ENCODE measurements at places on chromosomes 16 and 17.

DNA sequence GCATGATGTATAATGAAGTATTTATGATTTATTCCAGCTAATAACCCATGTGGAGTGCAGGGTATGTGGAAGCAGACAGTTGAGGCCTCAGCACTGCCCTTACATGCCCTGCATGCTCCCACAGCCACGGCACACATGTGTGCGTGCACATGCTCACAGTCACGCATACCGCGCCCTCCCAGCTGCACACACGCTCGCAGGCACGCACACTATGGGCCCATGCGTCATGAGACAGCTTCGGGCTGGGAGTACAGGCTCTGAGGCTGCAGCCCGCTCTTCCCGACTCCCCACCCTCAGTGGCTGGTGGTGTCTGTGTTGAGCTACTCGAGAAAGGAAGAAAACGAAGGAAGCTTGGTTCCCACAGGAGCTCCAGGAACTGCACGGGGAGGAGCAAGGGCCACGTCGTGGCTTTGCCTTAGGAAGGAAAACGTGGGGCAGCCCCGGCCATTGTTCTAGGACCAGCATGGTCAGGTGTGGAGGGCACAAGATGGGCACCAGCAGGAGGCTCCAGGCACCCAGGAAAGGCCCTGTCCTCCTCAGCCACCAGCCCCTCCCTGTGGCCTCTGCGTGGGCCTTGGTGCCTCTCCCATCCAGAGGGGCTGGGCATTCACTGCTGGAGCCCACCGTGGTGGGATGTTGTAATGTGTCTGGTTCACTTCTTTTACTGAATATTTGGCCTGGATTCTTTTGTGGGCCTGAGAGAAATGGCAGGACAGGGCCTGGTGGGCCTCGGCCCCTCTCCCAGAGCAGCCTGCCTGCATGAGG is 27.5 kb upstream of the CDH15 start:
- DNase-seq: no peak

GRCh38 chr16:54422569-54422978 is 136.0 kb upstream of the IRX3 start:
- DNase-seq: no peak

- DNase-seq: no peak
Observed at GRCh38 chr16:81469710-81470535, 25.3 kb downstream of the CMIP start.

GRCh38 chr17:44556832-44557606 is at the start of gene FZD2:
Gene FZD2 (plus strand): TSS chr17:44557484. CDS start chr17:44557689, 205 bp downstream.
- DNase-seq: no peak

- no peak for DNase-seq
Observed at GRCh38 chr16:85527767-85528297, 85.3 kb upstream of the GSE1 start.

- no peak for DNase-seq
Observed at GRCh38 chr17:58189436-58190146, 2.9 kb upstream of the EPX start.

DNA sequence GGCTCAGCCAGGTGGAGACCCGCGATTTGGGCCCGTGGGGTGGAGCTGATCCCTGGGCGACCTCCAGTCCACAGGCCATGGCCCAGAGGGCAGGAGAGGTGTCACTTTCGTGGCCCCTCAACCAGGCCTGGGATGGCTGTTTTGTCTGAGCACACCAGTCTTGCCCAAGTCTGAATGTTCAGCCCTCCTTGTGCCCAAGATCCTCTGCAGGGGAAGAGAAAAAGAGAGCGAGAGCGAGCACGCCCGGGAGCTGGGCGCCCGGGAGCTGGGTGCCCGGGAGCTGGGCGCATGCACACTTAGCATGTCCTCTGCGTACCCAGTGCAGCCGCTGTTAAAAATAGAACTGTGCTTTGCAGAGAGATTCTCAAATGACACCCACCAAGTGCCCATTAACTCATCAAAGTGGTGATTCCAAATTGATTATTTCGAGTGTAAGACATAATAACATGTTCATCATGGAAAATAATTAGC is 403.3 kb upstream of the TNRC6C start:
- DNase-seq: no peak

GRCh38 chr16:69451166-69451565 is 26.7 kb downstream of the CYB5B start:
- DNase-seq: no peak

DNA sequence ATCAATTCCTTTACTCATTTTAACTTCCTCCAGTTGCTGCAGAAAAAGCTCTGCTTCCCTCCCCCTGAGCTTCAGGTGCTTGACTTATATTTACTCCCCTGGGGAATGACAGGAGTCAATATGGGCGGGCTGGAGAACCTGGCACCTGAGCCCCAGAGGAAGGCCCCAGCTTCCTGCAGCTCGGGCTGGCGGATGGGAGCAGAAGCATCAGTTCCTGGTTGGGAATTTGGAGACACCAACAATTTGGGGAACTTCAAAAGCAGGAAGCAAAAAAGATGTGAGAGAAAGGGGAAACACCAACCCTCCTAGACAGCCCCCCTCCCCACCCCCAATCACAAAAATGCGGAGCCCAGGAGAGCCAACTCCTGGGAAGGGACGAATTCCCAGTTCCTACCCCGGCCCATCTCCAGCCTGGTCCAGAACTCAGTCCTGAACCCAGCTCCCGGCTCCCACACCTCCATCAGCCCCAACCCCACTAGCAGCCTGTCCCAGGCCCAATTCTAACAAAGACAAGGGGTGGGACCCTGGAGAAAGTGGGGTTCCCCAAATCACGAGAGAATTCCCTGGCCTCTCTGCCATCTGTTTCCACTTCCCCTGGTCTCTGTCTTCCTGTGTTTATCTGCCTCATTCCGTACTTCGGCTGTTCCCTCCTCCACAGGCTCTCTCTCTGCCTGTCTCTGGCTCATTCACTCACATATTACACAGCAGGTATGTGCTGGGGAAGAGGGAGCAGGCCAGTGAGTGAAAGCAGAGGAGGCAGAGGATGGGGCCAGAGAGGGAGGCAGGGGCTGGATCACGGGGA is 16.2 kb upstream of the ASGR2 start:
- no peak for DNase-seq

DNA sequence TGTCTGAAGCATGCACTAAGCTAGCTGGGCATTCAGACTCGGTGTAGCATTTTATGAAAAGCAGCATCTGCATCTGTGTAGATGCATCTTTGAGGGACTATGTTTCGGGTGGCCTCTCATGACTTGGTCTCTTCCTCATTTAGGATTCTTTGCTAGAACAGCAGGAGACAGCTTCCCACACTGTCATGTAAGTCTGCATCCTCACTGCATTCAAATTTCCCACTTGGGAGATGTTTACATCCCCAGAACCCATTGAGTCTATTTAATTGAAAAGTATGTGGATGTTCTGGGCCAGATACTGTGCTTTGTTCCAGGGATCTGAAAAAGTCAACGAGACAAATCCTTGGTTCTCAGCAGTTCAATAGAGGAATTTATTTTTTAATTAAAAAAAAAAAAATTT is 198.6 kb upstream of the EEF2KMT start:
- no peak for DNase-seq

GRCh38 chr17:10127819-10128425 is 70.5 kb downstream of the GAS7 start:
- no peak for DNase-seq

DNA sequence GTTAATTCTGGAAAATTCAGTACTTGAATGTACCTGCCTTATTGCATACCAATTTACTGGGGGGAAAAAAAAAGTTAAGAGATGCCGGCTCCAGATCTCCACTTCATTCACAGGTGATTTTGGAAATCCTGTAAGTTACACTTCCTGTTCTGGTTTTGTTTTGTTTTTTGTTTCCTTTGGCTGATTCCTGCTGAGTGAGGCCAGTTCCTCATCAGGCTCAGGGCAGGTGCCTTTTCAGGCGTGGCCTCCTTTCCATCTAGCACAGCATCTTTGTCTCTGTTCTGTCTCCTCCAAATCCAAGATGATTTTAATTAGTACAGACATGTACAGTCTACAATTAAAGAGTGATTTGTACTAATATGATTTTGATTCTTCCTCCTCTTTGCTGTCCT is 19.2 kb downstream of the CYB561 start:
- no peak for DNase-seq

DNA sequence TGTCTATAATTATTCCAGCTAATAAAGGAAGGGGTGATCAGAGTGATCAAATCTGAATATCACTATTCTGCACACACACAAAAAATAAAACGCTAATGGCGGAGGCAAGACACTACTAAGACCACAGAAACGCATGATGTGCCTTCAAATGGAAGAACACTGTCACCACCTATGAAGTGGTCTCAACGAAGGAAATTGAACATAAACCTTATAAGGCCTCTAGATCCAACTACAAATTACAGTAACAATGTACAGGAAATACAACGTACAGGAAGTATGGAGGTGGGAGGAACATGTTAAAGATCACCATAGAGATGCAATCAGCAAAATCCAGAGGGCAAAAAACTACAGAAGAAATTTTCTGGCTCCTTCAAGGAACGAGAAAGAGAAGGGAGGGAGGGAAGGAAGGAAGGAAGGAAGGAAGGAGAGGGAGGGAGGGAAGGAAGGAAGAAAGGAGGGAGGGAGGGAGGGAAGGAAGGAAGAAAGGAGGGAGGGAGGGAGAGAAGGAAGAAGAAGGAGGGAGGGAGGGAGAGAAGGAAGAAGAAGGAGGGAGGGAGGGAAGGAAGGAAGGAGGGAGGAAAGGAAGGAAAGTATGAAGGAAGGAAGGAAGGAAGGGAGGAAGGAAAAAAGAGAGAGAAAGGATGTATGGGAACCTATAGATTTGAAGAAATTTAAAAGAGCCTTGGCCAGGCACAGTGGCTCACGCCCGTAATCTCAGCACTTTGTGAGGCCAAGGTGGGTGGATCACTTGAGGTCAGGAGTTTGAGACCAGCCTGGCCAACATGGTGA is 3.1 kb upstream of the SGCA start:
- DNase-seq: no peak

DNA sequence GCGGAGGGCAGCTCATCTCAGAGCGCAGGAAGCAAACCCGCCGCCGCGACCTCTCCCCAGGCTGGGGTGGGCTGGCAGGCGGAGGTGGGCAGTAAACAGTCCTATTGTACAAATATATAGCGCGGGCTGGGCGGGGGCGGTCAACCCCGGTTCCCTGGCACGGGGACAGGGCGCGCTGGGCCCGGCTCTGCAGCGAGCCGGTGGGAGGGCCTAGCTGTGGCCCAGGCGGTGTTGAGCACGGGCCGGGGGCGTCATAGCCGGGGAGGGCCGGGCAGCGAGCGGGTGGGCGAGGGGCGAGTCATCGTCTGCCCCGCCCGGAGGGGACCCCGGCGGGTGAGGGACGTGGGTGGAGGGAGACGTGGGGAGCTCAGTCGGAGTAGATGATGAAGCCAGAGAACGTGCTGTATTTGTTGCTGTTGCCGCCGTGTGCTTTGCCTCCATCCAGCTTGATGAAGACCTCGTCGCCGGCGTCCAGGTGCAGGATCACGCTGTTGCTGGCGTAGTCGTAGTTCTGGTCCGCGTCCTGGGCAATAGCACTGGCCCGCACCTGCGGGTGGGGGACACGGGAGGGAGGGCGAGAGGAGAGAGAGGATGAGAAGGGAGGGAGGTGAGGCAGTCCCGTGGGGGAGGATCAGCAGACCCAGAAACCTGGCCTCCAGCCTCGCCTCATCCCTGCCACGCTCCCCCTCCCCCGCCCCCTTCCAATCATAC is 8.1 kb downstream of the C1QL1 start:
- no peak for DNase-seq

DNA sequence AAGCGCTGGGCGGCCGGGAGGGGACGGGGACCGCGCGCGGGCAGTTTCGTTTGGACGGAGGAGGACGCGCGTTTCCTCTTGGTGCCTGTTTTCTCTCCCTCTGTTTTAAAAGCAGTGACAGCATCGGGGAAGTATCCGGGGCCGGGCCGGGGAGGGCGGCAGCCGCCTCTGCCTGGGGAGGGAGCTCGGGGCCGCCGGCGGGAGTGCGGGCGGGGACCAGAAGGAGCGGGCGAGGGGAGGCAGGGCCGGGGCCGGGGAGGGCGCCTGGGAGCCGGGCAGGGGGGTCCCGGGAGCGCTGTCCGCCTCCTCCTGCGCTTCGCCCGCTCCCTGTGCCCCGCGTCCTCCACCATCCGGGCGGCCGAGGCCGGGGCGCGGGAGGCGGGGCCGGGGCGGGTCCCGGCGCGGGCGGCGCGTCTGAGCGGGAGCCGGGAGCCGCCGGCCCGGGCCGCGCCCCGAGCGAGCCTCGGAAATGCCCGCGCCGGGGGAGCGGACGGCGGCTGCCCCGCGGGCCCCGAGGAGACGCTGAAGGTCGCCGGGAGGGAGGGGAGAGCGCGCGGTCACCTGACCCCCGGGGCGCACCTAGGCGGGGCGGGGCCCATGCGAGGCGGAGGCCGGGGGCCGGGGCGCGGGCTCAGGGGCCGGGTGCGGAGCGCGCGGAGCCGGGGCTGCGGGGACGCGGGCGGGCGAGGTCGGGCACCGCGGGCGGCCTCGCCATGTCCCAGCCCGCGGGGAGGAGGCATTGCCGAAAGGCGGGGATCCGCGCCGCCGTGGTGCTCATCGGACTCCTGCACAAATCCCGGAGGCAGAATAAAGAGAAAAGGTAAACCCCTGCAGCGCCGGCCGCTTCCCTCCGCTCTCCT is 57.3 kb downstream of the RAP1GAP2 start:
- DNase-seq: no peak

GRCh38 chr16:1572673-1573072 is 39.2 kb downstream of the IFT140 start:
- no peak for DNase-seq

DNA sequence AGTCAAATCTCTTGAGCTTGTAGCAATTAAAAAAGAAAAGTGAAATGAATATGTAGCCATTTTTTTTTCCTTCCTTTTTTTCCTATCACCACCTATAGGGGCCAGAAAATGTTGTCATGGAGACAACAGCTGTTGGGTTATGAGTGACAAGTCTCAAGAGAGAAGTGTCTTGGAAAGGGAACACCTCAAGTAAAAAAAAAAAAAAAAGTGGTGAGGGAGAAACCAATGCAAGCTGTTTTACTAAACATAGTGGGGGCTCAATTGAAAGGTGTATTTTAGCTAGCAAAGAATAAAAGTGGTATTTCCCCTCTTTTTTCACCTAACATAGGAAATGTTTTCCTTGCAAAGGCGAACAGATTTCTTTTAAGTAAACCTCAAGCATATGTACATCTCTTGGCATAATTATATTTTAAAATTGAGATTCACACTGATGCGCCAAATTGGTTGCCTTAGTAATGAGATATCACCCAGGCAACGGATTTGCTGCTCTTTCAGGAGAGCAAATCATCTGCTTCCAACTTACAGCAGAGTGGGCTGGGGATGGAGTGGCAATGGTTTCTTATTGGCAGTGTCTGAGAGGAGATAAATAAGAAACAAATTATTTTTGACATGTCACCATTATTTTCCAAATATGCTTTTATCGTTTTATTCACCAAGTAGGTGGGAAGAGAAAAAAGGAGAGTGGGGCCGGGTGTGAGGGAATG is 183.6 kb downstream of the MYO1D start:
- no peak for DNase-seq

DNA sequence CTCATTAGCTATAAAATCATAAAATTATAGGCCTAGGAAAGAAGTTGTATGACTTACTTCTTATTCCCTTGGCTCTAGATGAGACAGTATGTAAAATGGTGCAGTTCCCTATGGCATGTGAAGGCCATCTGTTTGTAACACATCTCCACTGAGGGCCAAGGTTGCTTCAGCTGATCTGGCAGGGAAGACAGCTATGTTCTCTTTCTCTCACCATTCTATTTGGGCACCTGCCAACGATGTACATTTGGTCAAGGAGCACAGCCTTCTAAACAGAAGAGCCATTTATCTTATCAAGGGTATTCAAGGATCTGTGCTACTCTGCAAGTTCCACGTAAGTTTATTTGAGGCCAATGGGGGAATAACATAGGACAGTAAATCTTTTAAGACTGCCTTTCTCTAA is 129.8 kb upstream of the TOM1L1 start:
- DNase-seq: no peak
